ENCODE measurements at places on chromosomes 2 and 18. TPM values are rescaled to one million over a fixed set of nuclear protein-coding genes. Genes with fewer than 3 reads are reported as not detected.

DNA sequence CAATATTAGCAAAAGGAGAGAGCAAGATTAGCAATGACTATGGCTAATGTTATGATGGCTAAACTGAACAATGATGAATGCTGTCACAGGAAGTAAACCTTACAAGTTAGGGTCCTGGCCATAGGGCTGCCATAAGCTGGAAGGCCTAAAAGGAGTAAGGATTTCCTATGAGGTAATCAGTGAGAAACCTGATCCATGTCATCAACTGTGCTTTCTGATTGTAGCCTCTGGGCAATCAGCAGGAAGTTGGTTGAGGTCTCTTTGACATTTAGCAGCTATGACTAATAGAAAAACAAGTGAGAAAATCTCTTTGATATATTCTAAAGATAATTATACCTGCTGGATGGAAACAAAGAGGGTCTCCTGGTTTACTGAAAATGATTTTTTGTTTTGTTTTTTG lies 193.0 kb downstream of the RAB3GAP1 start:
- DNase-seq = no peak

DNA sequence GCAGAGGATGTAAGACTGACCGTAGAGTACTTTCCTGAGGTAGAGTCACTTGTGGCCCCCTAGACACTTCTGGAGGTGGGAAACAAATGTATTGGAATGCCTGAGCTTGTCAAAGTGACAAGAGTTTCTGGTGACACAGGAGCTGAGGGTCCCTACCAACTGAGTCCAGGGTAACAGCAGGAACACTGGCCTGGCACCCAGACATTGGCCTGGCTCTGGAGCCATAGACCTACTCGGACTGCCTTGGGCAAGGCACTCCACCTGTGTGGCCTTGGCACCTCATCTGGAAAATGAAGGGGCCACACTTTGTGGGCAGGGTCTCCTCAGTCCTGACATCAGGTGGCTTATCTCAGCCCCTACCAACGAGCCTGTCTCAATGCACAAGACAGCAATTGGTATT lies 398.2 kb upstream of the CELF4 start:
- no peak for DNase-seq

The CYTIP gene
- 1.7 TPM for polyA plus RNA-seq

- DNase-seq = no peak
These were observed 630.4 kb downstream of the STK39 start for GRCh38 chr2:167616997-167617396.

- DNase-seq = peak; percentile 62
These were observed 732 bp upstream of the ANXA4 start for GRCh38 chr2:69741229-69741574.

- DNase-seq = no peak
These were observed 30.6 kb downstream of the ADRA2B start for GRCh38 chr2:96085541-96086355.

DNA sequence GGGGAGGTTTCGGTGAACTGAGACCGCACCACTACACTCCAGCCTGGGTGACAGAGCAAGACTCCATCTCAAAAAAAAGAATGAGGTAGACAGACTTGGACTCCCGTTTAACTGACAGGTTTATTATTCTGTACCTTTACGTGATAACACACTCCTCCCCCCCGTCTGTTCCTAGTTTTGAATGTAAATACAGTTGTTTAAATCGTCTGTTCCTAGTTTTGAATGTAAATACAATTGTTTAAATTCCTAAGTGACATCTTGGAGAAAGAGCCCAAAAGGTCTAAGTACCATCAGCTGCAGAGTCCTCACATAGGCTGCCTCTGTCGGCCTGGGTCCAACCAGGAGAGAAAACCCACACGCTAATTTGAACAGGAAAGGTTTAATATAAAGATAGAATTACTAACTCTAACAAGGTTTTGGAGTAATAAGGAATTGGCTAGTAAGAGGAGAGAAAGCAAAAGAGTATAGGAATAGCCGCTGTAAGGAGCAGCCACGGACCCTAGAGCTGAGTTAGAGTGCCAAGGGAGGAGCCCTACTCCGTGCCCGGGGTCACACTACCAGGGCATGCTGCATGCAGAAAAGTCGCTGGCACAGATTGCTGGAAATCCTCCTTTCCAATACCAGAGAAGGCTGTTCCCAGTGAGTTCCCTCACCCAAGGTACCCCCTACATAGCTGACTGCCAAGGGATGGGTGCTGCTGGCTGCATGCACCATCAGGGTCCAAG lies 83.5 kb upstream of the RANBP2 start:
- no peak for DNase-seq

GRCh38 chr2:13433954-13434353 lies 717.2 kb downstream of the TRIB2 start:
- no peak for DNase-seq

DNA sequence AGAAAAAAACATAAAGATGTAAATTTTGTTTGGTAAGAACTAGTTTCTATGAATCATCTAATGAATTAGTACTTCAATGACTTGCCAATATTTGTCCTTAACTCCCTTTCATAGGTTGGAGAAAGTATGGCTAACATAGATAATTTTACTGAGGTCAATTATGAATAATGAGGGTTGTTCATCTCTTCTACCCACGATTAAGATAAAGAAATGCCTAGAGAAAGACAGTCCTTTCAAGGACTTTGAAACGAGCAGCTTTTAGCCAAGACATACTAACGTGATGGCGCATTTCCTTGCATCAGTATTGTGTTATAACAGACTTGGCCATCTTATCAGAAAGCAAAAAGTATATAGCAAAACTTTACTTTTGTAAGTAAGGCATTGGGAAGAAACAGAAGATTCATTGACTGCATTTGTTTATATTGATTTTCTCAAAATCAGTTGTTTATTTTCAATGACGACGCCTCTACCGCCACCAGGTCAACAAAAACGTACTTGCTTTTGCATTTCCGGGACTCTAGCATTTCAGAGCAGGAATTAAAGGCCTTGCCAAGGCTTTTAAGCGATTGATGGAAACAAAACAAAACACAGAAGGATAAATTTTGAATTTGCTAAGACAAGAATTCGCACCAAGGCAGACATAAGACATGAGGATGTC lies 961 bp downstream of the RBM43 start:
- no peak for DNase-seq

- DNase-seq = no peak
These were observed 646.7 kb upstream of the ZNF804A start for GRCh38 chr2:183951630-183952029.

The STK16 gene
- 34.9 TPM for polyA plus RNA-seq

DNA sequence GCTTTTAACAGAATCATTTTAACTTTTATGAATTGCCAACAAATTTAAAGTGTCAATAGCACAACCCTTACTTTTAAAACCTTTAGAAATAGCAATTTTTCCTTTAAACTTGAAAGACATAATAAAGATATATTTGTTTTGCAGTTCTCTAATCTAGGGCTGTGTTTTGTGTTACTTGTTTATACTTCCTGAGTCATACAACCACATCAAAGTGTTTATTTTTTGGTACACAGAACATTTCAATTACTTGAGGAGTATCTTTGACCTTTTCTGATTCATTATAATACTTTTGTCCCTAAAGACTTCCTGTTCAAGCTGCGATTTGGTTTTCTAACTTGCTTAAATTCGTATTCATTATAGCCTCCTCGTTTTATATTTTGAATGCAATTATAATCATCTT lies 21.8 kb downstream of the TYW5 start:
- no peak for DNase-seq

The NIFK gene
- 67.6 TPM for polyA plus RNA-seq

DNA sequence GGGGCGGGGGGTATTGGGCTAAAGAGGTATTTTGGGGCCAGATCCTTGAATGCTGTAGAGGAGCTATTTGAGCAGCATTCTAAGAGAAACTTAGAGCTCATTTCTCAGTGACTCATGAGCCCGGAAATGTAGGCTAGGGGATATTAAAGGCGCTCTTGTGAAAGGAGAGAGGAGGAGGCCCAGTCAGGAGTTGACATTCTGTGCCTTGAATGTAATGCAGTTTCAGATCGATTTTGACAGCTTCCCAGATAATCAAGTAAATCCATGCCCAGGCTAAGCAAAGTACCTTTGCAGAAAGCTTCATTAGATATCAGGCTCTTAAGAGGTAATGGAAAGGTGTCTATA lies 1.5 kb downstream of the CAB39 start:
- DNase-seq = no peak

GRCh38 chr2:100291152-100291970 lies 30.9 kb downstream of the LONRF2 start:
- DNase-seq = peak; percentile 39

DNA sequence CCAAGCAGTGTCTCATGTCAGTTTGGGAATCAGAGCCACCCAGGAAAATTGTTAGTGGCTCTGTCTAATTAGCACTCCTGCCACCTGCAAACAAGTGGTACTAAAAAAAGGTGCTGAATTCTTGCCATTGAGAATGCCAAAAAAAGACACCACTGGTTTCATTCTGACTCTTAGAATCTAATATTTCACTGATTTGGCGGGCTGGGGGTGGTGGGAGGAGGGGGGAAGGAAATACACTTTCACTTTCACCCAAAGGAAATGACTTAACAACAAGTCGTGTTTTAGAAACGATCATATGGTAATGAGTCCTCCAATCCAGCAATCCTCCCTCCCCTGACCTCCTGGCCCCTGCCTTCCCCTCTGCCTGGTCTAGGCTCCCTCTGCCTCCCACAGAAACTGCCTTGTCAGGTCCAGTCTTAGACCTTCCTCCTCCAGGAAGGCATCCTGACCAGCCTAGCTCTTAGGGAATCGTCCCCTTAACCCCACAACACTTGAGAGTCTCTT lies 4.4 kb upstream of the KLHL29 start:
- DNase-seq = no peak

- DNase-seq = no peak
These were observed 4.9 kb downstream of the SMC6 start for GRCh38 chr2:17748745-17749144.

- DNase-seq = no peak
These were observed 18.4 kb downstream of the PREPL start for GRCh38 chr2:44342854-44343253.

The MC5R gene
- polyA plus RNA-seq = 0.08 TPM

DNA sequence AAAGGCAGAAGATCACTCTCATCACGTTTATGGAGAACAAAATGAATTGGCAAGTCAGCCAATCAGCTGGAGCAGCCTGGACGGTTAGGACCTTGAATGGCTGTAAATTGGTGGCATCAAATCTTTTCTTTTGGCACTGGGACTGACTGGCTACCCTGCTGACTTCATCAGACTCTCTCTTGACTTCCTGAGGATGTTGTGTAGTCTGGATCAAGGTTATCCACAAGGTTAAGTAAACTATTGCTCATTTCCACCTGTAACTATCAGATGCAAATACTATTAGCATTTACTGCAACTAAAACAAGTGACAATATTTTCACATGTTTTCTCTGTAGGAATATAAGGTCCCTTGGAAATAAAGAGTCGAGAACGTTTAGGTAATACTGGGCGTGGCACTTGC lies 134.3 kb upstream of the RASGRP3 start:
- DNase-seq = no peak

- no peak for DNase-seq
These were observed 11.1 kb upstream of the SLC4A10 start for GRCh38 chr2:161613161-161613560.

DNA sequence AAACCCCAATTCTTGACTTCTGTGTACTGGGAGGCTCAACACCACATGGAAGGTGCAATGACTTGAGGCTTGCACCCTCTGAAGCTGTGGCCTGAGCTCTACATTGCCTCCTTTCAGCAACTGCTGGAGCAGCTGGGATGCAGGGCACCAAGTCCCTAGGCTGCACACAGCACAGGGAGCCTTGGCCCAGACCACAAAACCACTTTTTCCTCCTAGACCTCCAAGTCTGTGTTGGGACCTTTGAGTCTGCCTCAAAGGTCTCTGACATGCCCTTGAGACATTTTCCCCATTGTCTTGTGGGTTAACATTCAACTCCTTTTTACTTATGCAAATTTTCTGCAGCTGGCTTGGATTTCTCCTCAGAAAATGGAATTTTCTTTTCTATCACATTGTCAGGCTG lies 62.6 kb upstream of the KCNE4 start:
- DNase-seq = no peak

The RGPD8 gene
- 3.6 TPM for polyA plus RNA-seq

DNA sequence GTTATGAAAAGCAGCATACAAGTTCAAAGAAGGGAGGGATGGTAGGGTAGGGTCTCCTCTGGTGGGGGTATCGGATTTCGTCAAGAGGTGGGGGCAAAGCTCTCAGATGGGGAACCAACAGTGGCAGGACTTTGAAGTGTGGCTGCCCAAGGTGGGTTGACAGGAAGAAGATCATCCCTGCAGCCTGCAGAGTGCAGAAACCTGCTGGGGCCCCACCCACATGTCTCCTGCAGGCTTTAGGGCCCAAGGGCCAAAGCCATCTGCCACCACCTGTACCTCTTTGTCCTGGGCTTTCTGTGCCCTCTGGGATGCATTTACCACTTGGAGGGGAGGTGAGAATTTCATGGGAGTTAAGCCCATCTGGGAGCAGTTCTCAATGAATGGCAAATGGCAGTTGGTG lies 42.7 kb downstream of the KCNF1 start:
- no peak for DNase-seq

DNA sequence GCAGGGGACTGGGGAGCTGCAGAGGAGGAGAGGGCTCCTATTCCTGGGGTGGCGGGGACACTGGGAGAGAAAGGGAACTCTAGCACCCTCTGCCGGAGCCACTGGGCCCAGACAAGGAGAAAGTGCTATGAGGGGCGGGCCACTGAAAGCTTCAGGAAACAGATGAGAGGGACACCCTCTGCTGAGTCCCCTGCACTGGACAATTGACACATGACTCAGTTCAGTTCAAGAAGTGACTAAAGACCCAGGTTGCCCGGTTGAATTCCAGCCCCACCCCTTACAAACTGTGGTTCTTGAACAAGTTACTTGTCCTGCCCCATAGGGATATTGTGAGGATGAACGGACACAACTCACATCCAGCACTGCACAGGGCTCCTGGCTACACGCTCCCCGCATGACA lies 5.0 kb downstream of the RUFY4 start:
- DNase-seq = no peak

- DNase-seq = no peak
These were observed 14.4 kb downstream of the CLEC4F start for GRCh38 chr2:70806013-70806412.

DNA sequence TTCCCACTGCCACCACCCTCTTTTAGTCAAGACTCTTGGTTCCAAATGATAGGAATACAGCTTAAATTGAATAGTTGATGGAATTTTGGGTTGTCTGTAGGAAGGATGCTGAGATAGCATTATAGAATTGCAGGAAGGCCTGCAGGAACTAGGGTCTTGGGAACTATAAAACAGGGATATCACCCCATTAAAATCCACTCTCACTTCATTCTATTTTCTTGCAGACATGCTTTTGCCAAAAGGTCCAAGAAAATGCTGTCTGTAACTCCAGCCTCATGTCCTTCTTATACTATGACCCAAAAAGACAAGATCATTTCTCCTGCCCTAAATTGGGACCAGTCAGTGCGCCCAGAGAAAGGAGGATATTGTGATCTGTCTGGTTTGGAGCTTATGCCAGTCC lies 89.1 kb downstream of the COMMD1 start:
- DNase-seq = peak; percentile 33

DNA sequence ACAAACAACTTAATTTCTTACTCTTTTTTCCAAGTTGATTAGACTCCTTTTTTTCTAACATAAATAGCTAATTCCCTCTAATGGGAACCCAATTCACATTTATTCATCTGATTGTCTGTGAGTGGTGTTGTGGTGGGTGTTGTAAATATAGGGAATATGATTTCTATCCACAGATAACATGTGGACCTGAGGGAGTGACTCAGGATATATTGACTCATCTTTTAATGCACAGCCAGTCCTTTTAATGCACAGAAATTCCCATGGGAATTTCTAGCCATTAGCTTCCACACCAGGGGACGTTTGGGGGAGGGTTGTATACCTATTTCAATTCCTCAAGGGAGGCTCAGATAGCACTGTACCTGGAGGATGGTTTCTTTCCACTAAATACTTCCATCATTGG lies 1339.6 kb upstream of the LRRTM1 start:
- DNase-seq = no peak

The MYO3B gene
- 3.1 TPM for polyA plus RNA-seq
